ENCODE measurements at places on chromosomes 1 and 21.

- peaks cover 37% of the 10 kb centered on the region for H3K4me1 ChIP-seq
- no peak overlapping the region for H3K4me3 ChIP-seq
- no peaks in the 10 kb centered on the region for H3K27me3 ChIP-seq
- no peak overlapping the region for H3K27ac ChIP-seq
Measured at GRCh38 chr1:35544976-35545375, 12.2 kb downstream of the KIAA0319L start.

- H3K4me3 ChIP-seq = peak overlapping the region; percentile 85
- H3K27ac ChIP-seq = peak overlapping the region; percentile 72
- no peaks in the 10 kb centered on the region for H3K27me3 ChIP-seq
- peak; percentile 52 for DNase-seq
- H3K4me1 ChIP-seq = peaks cover 28% of the 10 kb centered on the region
- peaks cover 9% of the 10 kb centered on the region for H3K36me3 ChIP-seq
Measured at GRCh38 chr1:9181176-9181906, 52.4 kb upstream of the GPR157 start.

- peak overlapping the region; percentile 28 for H3K27ac ChIP-seq
- no peaks in the 10 kb centered on the region for H3K27me3 ChIP-seq
- no peak for DNase-seq
- no peak overlapping the region for H3K4me3 ChIP-seq
- peaks cover 54% of the 10 kb centered on the region for H3K36me3 ChIP-seq
Measured at GRCh38 chr1:21258331-21259134, 31.7 kb downstream of the ECE1 start.

- no peak overlapping the region for H3K4me3 ChIP-seq
- H3K36me3 ChIP-seq = no peaks in the 10 kb centered on the region
- no peaks in the 10 kb centered on the region for H3K27me3 ChIP-seq
- no peak for DNase-seq
- no peaks in the 10 kb centered on the region for H3K4me1 ChIP-seq
- no peak overlapping the region for H3K27ac ChIP-seq
Measured at GRCh38 chr21:23496729-23497128, 2110.6 kb downstream of the MRPL39 start.

GRCh38 chr21:31298618-31299269 lies 45.3 kb downstream of the TIAM1 start:
- no peaks in the 10 kb centered on the region for H3K36me3 ChIP-seq
- H3K4me3 ChIP-seq = no peak overlapping the region
- no peaks in the 10 kb centered on the region for H3K27me3 ChIP-seq
- H3K4me1 ChIP-seq = no peaks in the 10 kb centered on the region
- no peak for DNase-seq

DNA sequence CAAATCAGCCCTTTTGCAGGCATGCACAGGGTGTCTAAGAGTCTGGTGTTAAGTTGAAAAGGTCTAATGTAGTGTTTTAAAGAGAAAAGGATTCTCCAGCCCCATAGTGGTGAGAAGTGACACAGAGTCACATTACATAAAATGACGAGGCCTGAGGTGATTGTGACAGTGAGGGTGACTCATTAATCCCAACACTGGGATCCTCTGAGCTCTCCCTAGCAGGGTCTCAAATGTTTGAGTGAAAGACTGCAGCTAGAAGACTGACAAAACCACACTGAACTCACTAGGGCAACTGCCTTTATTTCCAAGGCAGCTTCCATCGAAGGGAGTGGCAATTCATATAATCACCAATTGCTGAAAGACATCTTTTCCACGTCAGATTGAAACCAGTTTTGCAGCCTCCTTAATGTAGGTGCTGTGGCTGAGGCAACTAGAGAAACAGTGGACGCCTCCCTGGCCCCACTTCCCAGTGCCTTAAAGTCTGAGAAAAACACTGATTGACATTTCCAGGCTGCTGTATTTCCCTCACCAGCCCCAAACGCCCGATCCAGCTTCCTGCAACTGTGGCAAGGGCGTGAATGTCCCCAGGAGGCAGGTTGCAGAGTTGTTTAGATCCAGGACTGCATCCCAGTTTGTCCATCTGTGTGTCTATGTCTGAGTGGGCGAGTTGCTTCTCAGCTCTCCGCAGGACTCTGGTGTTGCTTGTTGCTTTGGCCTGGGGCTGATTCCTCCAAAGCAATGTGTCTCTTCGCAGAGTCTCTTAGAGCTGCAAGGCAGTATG lies 81.4 kb downstream of the RUNX1 start:
- no peak for DNase-seq
- H3K27ac ChIP-seq = no peak overlapping the region
- H3K27me3 ChIP-seq = peaks cover 3% of the 10 kb centered on the region
- no peaks in the 10 kb centered on the region for H3K36me3 ChIP-seq

DNA sequence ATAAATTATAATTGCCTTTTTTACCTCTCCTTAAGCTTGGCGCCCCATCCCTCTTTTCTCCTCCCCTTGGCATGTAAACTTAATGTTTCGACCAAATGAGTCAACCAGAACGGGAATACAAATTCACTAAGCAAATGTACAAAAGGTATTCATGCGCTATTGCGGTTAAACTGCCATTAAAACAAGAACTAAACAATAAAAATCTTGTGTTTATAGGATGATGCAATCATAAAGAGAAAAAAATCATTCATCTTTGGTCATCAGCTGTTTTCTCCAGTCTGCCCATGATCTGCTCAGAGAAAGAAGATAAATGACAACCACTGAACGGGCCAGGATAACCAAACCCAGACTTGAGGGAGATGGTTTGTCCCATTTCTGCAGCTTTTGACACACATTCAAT lies 534.2 kb upstream of the PLXNA2 start:
- DNase-seq = no peak
- H3K27me3 ChIP-seq = no peaks in the 10 kb centered on the region
- no peak overlapping the region for H3K4me3 ChIP-seq
- no peaks in the 10 kb centered on the region for H3K4me1 ChIP-seq
- H3K36me3 ChIP-seq = no peaks in the 10 kb centered on the region
- H3K27ac ChIP-seq = no peak overlapping the region

- no peaks in the 10 kb centered on the region for H3K36me3 ChIP-seq
- H3K27ac ChIP-seq = no peak overlapping the region
- DNase-seq = peak; percentile 56
- no peak overlapping the region for H3K4me3 ChIP-seq
Measured at GRCh38 chr1:53396573-53397268, 62.5 kb upstream of the DMRTB1 start.

DNA sequence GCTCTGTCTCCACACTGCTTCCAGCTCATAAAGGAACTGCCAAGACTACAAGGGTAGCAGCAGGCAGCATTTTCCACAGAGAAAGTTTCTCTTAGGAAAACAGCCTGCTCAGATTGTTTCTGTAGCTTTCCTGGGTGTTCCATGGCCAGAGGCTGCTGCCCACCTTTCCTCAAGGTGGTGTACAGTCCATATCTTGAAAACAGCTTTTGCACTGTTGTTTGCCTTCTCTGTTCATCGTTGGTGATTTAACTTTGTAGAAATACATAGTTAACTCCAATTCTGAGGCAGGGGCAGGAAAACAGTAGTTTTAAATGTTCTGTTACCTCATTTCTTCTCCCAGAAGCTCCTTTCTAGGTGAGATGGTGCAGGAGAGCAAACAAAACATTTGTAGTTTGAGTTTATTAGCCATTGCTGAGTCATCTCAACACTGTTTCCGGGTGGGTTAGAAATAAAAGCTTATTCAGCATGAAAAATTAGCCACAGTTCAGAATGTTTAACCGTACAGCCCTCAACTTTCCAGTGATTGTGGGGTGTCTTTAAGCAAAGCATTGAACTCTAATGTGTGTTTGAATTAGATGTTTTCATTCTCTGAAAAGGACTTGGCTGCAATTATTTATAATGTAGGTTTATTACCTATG lies 41.7 kb downstream of the DIP2A start:
- DNase-seq = no peak
- H3K27ac ChIP-seq = no peak overlapping the region
- H3K27me3 ChIP-seq = no peaks in the 10 kb centered on the region
- no peaks in the 10 kb centered on the region for H3K4me1 ChIP-seq
